ENCODE measurements at places on chromosomes 16 and 17.

DNA sequence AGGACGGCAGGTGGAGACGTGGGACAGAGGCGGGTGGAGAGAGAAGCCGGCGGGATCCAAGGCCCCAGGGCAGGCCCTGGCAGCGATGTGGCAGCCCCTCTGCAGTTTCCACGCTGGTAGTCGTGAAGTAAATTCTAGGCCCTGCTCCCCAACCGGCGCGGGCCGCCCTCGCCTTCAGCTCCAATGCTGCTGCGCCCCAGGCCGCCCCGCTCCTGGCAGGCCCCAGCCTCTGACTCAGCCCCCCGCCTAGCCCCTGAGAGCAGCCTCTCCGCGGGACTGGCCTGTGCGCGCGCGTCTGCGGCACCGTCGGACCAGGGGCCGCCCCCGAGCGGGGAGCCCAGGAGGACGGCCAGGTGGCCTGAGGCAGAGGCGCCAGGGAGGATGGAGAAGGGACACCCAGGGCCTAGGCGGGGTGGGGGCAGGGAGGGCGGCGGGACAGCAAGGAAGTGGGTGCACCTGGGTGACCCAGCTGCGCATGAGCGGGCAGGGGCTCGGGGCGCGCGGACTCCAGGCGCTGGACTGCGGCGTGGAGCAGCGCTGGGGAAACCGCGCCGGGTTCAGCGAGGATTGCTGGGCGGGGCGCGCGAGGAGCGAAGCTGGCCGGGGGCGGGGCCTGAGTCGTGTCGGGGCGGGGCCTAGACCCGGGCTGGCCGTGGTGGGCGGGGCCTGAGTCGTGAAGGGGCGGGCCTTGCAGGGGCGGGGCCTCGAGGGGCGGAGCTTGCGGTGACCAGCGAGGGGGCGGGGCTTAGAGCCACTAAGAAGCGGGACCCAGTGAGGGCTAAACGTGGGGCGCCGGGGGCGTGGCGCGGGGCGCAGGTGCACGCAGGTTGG lies 29.6 kb downstream of the ZNF778 start:
- peak; percentile 88 for DNase-seq

DNA sequence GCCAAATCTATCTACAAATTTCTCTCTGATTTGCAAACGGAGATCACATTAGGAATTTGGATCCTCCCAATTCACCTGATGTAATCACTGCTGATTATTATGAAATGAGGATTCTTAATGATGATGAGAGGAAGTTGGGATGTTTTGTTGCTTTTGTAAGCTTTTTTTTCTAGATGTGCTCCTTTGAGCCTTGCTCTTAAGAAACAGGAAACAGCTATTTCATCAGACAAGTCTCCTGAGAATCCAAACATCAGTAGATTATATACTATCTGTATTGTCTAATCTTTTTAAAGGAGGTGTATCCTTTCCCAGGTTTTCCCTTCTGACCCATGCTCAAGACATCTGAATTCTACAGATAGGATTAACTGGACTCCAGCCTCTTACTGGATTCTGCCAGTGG lies 73.3 kb downstream of the KIF2B start:
- no peak for DNase-seq

GRCh38 chr17:35519439-35519838 lies 18.0 kb downstream of the SLFN12L start:
- DNase-seq = no peak

DNA sequence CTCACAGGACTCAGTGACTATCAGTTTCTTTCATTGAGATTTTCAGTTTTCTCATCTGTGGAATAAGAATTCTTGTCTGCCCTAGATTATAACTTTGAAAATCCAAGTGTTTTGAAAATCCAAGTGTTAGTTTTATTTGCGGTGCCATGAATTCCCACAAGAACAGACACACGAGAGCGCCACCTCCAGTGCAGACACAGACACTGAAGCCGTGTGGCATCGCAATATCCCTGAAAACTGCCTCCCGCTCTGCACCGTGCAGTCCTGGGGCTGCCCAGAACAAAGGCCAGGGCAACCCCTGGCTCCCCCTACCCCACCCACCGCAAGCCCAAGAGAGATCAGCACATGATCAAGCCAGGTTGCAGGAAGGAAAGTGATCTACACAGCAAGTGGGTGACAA lies 229.5 kb upstream of the ASIC2 start:
- DNase-seq = no peak

DNA sequence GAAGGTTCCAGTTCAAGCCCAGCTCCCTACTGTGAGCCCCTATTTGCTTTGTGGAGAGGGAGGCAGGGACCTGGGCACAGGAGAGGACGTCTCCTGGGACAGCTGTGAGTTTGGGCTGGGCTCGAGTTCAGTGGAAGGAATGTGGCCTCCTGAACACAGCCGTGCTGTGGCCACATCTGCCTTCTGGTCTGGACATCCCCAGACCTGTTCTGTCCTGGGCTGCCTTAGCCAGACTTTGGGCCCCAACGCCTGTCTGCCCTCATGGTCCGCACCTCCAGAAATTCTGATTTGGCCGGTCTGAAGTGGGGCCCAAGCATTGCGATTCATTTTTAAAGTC lies 60.4 kb upstream of the LGALS9 start:
- no peak for DNase-seq

DNA sequence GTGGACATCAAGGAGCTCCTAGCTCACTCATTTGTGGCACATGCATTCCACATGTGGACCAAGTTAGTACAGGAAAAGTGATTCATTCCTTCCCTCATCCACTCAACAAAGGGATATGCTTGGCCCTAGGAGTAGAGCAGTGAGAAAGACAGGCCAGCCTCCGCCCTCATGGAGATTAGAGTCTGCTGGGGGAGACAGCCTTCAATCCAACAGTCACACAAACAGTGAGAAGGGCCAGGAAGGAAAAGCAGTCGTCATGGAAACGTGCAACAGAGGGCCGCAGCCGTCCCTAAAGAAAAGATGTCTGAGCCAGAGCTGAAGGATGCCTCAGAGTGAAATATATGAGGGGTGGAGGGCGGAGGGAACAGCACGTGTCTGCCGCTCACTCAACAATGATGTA lies 109.9 kb downstream of the VPS53 start:
- DNase-seq = peak; percentile 37

DNA sequence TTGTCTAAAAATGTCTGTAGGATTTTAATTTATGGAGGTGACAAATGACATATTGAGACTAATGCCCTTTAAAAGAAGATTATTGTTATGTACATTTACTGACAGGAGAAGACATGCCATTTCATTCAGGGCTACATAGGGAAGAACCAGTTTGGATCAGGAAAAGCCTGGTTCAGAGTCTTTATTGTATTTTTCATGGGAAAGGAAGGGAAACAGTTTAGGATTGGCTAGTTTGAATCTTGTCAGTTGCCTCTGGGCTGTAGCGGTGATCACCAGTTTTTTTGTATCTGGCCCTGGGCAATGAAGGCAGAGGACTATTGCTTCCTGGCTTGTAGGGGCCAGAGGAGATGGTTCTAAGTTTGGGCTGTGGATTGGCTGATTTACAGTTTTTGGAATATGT lies 31.8 kb downstream of the NSRP1 start:
- DNase-seq = no peak

- DNase-seq = no peak
These were observed 17.7 kb upstream of the KCTD5 start for GRCh38 chr16:2664574-2664982.

DNA sequence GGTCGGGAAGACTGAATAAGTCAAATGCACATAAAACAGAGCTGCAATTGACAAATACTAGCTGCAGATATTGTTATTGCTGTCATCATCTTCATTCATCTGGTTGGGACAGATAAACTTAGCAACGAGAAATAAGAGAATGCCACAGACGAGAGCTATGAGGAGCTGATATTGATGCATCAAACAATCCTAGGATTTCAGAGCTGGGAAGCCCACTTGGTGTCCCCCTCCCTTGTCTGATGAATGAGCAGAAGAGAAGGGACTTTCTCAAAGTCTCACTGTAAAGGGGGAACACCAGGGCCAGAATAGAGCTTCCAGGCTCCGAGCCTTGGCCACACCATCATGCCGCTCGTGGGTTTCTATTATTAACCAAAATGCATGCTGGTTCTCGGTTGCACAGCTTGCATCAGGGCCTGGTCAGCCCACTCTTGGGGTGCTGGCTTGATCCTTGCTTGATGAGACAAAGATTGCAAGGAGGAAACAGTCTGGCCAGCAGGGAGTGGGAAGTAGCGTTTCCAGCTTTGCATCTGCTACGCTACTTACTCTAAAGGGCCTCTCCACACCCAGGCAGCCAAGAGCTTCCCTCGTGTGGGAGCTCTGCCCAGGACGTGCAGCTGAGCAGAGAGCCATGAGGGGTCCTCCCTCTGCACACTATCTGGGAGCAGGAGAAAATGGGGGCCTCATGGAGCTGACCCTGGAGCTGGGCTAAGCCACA lies 28.4 kb upstream of the EMP2 start:
- peak; percentile 10 for DNase-seq

DNA sequence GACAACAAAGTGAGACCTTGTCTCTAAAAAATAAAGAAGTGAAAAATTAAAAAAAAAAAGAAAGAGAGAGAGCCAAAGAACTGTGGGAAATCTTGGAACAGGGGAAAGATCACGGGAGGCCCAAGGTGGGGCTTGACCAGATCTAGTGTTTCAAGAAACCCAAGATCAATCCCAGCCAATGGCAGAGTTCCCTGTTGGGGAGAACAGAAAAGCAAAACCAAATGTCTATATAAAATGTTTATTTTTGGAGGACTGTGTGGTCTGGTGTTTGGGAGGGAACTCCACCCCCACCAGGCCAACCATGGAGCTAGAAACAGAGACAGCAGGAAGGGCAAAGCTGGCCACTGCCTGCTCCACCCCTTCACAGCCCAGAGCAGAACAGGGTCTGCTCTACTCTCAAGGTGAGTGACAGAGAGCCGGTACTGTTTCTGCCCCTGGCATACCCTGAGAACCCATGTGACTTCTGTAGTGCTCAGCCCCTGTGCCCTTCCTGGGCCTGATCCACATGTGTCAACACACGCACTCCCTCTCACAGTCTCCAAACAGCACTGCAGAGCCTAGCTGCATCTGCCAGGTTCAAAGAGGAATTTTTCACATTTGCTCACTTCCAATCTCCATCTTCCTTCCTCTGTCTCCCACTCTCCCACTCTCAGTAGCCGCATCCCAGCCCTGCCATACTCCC lies 3.7 kb downstream of the TMEM101 start:
- DNase-seq = peak; percentile 79

DNA sequence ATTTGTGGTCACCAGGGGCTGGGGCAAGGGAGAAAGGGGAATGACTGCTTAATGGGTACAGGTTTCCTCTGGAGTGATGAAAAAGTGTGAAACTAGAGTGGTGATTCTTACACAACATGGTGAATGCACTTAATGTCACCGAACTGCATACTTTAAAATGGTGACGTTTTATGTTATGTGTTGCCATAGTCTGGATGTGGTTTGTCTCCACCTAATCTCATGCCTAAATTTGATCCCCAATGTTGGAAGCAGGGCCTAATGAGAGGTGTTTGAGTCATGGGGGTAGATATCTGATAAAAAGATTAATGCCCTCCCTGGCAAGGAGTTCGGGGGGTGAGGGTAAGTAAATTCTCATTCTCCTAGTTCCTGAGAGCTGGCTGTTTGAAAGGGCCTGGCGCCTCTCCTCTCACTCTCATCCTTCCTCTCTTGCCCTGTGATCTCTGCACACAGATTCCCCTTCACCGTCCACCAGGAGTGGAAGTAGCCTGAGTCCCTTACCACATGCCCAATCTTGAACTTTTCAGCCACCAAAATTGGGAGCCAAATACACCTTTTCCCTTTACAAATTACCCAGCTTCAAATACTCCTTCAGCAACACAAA lies 15.3 kb downstream of the XPO6 start:
- DNase-seq = peak; percentile 29

- DNase-seq = no peak
These were observed 138.8 kb downstream of the MRM1 start for GRCh38 chr17:36740157-36740556.

- DNase-seq = peak; percentile 42
These were observed 115.0 kb upstream of the CIBAR2 start for GRCh38 chr16:85227084-85227945.

DNA sequence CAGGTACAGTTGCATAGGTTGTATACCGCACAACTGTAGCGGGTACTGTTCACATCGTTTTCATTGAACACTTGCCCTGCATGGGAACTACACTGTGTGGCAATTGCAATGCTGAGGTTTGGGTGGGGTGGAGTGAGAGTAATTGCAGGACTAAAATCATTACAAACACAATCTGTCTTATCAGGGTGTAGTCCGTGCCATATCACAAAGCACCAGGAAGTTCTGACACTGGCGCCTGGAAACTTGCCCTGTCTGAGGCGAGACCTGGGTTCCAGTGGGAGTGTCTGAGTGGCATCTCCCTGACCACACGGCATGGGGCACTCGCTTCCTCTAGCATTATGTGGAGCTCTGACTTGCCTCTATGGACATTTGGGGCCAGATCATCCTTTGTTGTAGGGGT lies 153.4 kb downstream of the RGS9 start:
- no peak for DNase-seq

All from fibroblast of villous mesenchyme (primary cell).